Heart right ventricle (tissue), 16 donors: ENCODE measurements at places on chromosomes 3 and 15. TPM values are rescaled to one million over a fixed set of nuclear protein-coding genes. Genes with fewer than 3 reads are reported as not detected.

The LRRIQ4 gene
- total RNA-seq, result not detected

DNA sequence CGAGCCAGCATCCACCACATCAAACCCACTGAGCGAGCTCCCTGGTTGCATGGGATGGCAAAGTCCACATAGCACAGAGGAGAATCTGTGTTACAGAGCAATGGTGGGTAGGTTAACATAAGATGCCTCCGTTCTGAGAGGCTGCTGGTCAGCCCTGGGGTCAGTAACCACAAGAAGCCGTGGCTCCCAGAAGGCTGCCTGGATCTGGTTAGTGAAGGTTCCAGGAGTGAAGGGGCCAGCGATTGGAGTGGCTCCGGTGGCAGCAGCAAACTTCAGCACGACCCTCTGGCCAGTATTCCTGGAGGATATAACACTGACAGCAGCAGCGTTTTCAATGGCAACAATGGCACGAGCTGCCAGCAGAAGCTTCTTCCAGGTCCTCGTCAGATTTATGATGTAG lies 18.4 kb upstream of the PIGZ start:
- no peak for DNase-seq

- DNase-seq, result no peak
Observed at GRCh38 chr3:120407508-120408287, 43.1 kb downstream of the FSTL1 start.

The MASP1 gene
- total RNA-seq, result 226 TPM

GRCh38 chr15:50652671-50653070 lies 33.9 kb downstream of the TRPM7 start:
- DNase-seq, result no peak

- no peak for DNase-seq
Observed at GRCh38 chr15:32903591-32904290, 185.9 kb downstream of the GREM1 start.

DNA sequence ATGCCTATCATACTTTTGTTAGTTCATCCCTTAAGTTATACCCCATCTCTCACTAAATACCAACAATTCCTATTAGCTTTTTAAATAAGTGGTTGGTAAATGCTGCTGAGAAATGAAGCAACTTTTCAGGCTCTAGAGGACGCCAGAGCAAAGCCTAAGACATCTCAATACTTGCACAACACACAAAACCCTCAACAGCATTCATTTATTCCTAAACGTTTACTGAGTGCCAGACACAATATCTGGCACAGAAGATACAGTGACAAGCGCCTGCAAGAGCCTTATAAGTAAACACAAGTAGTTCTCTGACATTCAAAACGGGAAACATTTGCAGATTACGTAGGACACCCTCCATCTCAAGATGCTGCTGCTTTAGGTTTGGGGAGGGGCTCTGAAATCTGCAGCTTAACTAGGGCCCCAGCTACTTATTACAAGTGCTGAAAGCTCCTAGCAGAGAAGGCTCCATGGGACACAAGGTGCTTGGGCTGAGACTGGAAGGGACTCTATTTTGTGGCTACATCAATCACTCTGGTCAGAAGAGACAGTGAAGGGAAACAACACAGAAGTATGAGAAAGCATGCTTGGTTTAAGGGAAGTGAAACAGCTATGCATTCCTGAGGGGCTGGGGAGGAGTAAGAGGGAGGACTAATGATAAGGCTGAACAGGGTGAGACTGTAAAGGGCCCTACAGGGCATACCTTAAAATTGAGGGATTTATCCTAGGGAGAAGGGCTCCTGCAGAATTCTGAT lies 311.3 kb downstream of the PLCL2 start:
- DNase-seq, result no peak

The DOCK3 gene
- 4.3 TPM for total RNA-seq

The SCN11A gene
- total RNA-seq, result 0.07 TPM

DNA sequence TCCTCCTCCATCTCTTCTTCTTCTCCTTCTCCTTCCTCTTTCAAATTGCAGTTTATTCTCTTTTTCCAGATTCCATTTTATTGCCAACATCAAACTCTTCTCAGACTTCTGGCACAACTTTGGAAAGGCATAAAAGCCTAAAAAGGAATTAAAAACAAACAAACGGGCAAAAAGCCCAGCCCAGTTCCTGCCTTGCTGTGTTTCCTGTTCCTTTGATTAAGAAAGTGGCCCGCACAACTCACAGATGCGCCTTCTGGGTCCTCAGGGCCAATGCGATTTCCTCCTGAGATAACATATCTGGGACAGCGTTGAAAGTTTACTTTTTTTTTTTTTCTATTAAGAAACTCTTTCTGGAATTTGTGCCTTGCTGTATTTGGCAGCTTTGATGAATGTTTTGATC lies 158.7 kb upstream of the UBE3A start:
- DNase-seq, result no peak

The C3orf33 gene
- 7.8 TPM for total RNA-seq

DNA sequence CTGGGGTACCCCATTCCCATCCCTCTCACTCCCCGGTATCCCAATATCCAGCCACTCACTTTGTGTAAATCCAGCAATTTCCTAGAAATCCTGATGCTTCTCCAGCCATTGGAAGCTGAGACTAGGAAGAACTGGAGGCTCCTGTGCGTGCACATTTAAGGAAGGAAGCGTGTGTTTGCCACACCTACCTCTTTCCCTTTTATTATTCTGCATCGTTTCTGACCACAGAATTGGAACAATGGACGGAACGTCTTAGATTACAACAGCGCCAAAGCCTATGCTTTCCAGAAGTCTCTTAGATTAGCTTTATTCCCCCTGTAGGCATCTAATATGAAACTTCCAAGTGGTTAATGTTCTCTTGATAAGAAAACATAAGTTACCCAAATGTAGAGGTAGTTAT lies 234.8 kb upstream of the TRIM42 start:
- no peak for DNase-seq

DNA sequence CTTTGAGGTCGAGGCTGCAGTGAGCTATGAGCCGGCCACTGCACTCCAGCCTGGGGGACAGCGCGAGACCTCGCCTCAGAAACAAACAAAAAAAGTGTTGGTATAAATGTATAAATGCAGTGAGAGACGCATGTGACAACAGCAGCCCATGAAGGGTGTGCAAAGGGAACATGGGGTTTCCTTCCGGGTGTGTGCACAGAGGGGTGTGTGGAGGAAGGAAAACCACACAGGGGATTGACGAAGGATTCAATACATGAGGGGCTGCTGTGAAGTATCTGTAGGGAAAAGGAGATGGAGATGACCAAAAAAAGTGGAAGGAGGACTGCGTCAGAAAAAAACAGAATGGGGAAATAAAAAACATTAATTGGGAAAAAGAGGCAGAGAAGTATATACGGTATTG lies 1.1 kb downstream of the MTFMT start:
- no peak for DNase-seq

GRCh38 chr3:16866571-16866970 lies 18.2 kb upstream of the PLCL2 start:
- DNase-seq, result no peak

GRCh38 chr3:184727357-184728009 lies 15.6 kb upstream of the MAGEF1 start:
- DNase-seq, result no peak

The PLA2G4E gene
- total RNA-seq, result not detected

- DNase-seq, result no peak
Observed at GRCh38 chr3:101478980-101479379, 34.0 kb downstream of the SENP7 start.
